Cerebellar nuclear complex (tissue), 1 donor: ENCODE measurements at places on chromosomes 7 and 10.

GRCh38 chr10:122475100-122475499 lies 13.7 kb downstream of the HTRA1 start:
- no peak for DNase-seq

DNA sequence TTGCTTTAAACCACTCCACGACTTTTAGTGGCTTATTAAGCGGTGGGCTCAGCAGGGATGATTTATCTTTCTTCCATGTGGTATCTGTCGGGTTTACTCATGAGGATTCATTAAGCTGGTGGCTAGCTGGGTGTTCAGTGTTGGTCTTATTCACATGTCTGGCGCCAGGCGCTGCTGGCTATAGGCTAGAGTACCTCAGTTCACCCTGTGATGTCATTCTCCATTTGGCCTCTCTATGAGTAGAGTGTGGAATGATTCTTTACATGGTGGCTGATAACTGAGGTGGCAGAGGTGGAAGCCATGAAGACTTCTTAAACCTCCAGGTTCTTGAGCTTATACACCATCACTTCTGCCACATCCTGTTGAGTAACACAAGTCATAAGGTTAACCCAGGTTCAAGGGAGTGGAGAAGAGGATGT lies 115.4 kb downstream of the MLLT10 start:
- no peak for DNase-seq

- no peak for DNase-seq
These were observed 42.0 kb downstream of the VWA2 start for GRCh38 chr10:114281006-114281405.

GRCh38 chr10:26527018-26527417 lies 88.9 kb downstream of the APBB1IP start:
- no peak for DNase-seq

DNA sequence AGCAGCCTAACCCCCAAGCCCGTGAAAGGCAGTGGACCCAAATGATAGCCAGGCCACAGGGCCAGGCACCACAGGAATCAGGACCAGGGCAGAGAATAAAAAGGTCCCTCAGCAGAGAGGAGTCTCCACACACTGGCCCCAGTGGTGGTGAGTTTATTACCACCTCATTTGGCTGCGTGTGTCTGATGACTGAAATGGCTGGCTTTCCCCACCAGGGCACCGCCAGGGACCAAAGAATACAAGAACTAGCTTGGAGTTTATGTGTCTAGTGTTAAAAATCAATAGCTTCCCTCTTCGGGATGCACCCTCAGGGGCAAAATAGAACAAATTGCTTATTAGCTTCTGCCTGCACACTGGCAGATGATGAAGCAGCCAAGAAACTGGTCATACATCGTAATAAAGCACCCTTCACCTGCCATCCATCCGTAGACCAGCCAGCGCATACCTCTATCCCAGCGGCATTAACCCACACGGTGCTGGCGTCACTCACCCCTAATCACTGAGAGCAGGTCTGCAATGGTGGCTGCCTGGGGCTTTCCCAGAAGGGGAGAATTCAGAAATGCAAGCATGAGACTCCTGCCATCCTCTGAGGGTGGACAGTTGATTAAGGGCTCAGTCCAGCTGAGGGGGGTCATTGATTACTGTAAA lies 223.7 kb upstream of the ZMIZ1 start:
- DNase-seq: no peak

GRCh38 chr7:127946111-127946510 lies 85.1 kb downstream of the LRRC4 start:
- DNase-seq: no peak

DNA sequence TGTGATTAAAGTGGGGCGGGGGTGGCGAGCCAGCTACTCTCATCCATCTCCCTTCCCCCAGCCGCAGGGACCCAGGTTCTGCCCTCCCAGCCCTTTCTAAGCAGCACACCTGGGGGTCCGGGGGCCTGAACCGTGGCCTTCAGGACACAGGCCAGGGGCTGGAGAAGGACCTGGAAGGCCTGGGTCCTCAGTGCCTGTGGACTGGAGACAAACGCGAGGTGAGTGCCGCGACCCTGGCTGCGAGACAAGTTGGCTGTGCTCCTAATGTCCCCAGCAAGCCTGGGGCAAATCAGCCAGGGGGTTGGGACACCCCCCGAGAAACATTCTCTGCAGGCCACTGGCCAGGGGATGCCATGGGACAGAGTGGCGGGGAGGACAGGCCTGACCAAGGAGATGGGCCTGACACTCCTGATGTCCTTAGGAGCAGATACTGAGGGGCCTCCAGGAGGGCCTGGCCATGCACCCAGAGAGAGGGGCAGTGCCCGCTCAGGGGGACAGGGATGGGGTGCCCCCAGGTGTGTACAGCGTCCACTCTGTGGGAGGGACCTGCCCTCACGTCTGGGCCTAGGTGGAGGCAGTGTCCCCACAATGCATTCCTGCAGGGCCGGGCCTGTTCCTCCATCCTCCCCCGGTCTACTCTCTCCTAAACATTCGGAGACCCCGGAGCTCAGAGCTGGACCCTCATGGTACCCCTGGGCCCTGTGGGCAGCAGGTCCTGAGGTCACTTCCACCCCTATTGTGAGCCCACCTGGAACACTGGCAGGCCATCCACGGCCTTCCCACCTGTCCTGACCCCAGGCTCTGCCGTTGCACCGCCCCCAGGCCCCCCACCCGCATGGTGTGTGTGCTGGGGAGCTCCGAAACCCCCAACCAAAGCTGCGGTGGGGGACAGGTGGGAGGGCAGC lies 13.1 kb downstream of the BRAT1 start:
- DNase-seq: no peak

DNA sequence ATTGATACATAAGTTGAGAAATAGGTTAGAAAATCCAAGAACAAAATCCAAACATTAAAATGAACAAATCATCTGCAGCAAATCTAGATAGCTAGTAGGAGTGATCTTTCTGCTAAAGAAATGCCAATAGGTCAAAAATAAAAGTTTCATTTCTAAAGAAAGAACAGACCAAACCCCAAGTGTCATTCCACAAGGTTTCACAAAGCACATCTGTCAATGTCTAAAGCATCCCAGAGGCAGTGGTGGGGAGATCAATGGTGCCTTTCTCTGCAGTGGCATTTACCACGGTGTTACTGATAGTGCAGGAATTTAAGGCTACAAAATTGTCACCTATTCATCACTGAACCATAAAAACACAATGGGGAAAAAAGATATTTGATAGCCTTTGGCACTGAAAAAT lies 147.9 kb downstream of the PARD3 start:
- DNase-seq: no peak

- DNase-seq: no peak
These were observed 60.5 kb downstream of the UNCX start for GRCh38 chr7:1292972-1293830.

DNA sequence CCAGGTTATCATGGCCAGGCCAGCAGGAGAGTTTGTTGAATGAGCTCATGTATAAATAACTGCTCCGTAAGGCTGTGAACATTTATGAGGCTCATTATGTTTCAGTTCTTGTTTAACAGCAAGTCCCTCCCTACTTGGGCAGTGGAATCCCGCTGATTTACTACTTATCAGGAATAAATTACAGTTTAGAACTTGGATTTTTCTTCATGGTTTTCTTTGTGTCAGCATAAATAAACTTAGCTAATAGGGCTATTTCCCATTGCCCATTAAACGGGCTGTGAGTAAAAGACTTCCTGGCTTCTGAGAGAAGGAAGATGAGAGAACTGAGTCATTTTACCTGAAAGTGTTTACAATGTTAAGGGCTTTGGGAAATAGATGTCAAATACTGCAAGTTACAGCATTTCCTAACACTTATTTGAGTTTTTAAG lies 701.6 kb upstream of the ANKRD30A start:
- DNase-seq: no peak

DNA sequence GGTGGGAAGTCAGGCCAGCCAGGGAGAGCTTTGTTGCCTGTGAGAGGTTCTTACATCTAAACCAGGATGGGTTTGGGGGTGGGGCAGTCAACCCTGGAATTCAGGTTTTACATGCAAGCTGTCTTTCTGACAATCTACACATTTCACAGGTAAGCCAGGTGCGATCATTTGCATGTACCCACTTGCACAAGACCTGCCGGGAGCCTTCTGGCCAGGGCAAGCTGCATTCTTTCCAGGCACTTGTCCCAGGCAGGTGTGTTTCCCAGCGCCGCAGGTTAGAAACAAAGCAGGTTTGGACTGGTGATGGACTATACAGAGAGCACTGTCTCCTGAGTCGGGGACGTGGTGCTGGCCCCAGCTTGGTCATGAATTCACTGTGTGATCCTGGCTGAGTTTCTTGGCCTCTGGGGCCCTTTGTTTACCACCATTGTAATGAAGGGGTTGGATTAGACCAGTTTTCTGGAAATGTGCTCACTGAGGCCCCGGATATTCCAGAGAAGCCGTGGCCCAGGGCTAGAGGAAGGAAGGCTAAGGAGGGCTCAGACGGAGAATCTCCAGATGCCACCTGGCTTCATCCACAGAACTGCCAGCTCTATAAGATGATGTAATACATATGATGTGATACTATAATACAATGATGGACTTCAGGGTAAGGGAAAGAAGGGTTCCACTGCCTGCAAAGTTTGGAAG lies 205.2 kb upstream of the SVIL start:
- DNase-seq: no peak

DNA sequence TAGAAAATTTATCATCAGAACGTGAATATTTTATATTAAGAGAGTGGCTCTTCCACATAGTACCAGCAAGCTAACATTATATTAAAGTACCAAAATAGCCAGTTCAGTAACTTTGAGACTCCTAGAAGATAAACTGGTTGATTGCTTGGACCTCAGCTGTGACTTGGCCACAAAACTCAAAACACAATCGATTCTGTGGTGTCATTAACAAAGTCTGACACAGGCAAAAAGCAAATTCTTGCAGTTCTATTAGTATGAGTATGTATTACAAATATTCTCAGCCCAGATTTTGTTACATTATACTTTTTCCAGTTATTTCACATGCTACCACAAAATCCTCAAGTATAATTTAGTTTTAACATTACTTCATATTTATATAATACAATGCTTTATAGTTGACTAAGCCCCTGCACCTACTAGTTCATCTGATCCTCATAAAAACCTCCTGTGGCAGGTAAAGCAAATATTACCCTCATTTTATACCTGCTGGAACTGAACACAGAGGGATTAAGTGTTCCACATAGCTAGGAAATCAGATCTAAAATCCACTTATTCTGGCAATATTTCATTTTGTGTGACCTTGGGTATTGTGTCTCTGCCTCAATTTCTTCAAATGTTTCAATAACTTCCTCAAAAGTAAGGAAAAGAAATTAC lies 279.9 kb upstream of the MKLN1 start:
- DNase-seq: no peak

DNA sequence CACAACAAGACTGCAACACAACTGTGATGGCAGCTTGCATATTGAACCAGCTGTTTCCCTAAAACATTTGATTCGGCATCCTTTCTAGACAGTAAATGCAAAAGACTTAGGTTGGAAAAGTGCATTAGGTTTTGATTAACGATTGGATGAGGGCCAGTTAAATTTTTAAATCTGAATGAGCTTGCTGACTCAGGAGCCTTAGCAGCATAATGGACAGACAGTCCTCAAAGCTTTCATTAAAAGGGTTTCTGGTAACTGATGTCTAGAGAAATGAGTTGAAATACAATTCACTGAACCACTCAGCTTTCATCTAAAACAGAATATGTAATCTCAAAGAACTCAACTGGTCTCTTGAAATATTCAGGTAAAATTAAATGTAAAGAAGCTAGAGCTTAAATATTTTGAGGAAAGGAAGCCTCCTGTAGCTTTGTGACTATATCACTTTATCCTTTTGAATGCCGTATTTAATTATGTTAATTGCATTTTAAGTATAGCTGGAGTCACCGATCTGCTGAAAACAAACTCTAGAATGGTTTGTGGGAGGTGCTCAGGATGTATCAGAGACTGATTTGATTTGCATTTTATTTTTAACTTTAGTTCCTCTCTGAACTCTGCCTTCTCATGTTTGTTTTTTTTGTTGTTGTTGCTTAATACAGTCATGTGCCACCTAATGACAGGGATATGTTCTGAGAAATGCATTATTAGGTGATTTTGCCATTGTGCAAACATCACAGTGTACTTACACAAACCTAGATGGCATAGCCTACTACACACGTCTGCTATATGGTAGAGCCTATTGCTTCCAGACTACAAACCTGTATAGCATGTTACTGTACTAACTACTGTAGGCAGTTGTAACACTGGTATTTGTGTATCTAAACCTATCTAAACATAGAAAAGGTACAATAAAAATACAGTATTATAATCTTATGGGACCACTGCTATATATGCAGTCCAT lies 29.2 kb upstream of the ATRNL1 start:
- DNase-seq: no peak

DNA sequence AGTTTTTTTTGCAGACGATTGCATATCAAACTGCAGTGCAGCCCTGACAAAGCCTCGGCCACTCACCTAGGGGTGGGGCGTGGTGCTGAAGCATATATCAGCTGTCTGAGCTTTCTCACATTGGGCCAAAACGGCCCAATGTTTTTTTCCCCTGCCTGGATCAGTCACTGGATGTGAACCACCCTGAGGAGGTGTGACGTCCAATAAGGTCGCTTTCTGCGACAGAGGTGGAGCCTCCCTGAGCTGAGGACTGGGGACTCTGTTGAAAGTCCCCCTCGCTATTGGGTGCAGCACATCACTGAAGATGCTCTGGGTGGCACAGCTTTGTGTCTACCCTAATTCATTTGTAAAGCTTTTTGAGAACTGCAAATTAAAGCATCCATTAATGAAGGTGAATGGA lies 60.9 kb downstream of the SEM1 start:
- no peak for DNase-seq
